ENCODE measurements at places on chromosomes 12 and 14. TPM values are rescaled to one million over a fixed set of nuclear protein-coding genes. Genes with fewer than 3 reads are reported as not detected.

The YAF2 gene
- total RNA-seq = 40.0 TPM

The HOXC12 gene
- total RNA-seq = not detected

The PLEKHD1 gene
- 0.30 TPM for total RNA-seq

The RGS6 gene
- total RNA-seq = 0.32 TPM

The UBR7 gene
- total RNA-seq = 17.8 TPM

The RNASE3 gene
- not detected for total RNA-seq

The ASIC1 gene
- 0.08 TPM for total RNA-seq

The ADCY4 gene
- total RNA-seq = 7.1 TPM

The THAP2 gene
- total RNA-seq = 14.0 TPM

The KLRC3 gene
- total RNA-seq = not detected

The IRF2BPL gene
- 36.6 TPM for total RNA-seq

All from CD4-positive, alpha-beta memory T cell (primary cell).